ENCODE measurements at places on chromosomes 5 and 9.

DNA sequence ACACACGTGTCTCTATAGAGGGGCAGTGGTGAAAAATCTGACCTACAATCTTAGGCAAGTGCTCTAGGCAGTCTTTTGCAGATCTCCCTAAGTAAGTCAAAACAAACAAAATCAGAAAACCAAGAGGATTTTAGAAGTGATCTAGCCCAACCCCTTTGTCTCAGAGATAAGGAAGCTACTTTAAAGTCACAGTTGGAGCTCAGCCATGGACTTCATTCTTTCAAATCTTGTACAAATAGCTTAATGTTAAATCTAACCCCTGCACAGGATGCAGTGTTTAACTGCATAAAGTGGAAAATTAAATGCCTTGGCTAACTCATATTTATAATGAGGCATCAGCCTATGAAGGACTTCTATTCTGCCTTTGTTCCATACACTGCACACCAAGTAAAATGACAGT is 135.1 kb upstream of the RFX3 start:
- no peak for DNase-seq

- no peak for DNase-seq
Observed at GRCh38 chr9:94127806-94128205, 43.5 kb downstream of the PTPDC1 start.

GRCh38 chr9:68978501-68978900 is 35.4 kb downstream of the PRKACG start:
- DNase-seq, result no peak

DNA sequence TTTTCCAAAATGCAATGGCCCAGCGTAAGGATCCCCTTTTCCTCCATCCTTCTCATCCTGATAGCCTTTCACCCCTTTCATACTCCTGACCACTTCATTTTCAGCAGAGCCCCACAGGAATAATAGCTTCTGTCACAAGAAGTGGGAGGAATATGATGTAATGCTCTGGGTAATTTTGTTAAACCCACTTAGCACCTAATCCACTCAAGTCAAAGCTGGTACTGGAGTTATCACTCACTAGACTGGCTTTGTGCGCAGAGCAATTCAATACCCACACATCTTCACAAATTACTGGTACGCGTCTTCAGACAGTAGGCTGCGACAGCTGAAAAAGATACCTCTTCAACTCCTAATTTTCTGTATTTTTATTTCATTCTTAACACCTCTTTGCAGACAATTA is 2232.8 kb upstream of the WWC1 start:
- no peak for DNase-seq

- DNase-seq, result no peak
Observed at GRCh38 chr9:26954050-26954508, 2.1 kb upstream of the IFT74 start.

DNA sequence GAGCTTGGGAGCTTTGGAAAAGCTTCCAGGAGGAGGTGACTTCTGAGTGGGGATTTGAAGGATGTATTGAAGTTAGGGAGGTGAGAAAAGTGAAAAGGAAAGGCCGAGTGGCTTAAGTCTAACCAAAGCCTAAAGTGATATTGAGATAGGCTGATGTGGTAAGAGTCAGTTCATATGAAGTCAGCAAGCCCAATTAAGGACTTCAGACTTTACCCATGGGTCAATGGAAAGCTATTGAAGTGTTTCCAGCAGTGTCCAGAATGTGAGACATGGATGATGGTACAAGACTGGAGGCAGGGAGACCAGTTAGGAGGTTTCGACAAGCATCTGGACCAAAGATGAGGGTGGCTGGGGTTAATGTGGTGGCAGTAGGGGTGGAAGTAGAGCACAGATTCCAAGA is 134.3 kb upstream of the WWC1 start:
- no peak for DNase-seq
